ENCODE measurements at places on chromosomes 3 and 15. TPM values are rescaled to one million over a fixed set of nuclear protein-coding genes. Genes with fewer than 3 reads are reported as not detected.
A peak's percentile ranks its signal among the peaks of the same experiment; 100 is the strongest.

DNA sequence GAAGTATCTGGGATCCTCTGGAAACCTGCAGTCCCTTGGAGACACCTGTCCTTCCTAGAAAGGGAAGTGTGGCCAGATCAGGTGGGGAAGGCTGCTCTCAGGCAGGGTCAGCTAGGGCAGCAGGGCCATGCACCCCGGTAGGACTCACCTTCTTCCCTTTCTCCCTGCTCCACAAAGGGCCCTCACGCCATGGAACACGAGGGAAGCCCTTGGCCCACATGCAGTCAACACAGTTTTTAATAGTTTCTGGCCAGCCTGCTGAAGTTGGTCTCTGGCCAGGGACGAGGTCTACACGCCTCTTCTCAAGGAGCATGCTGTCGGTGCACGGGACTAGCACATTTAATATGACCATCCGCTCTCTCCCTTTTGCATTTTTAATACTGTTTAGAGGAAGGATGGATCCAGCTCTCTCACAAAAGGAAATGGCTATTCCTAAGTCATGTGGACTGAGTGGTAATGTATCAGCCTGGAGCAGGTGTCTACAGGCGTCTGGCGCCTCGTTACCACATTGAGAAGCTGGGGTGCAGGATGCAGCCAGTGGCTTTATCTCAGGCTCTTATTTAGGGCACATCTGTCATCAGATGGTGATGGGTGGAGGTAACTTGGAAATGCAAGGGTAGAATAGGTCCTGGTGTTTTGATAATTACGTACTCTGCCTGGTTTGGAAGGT is 153.9 kb downstream of the KLF13 start:
- DNase-seq: no peak
- H3K4me1 ChIP-seq: peaks cover 9% of the 10 kb centered on the region
- no peak overlapping the region for H3K27ac ChIP-seq
- no peaks in the 10 kb centered on the region for H3K36me3 ChIP-seq
- peaks cover 8% of the 10 kb centered on the region for H3K27me3 ChIP-seq
- no peak overlapping the region for H3K4me3 ChIP-seq

DNA sequence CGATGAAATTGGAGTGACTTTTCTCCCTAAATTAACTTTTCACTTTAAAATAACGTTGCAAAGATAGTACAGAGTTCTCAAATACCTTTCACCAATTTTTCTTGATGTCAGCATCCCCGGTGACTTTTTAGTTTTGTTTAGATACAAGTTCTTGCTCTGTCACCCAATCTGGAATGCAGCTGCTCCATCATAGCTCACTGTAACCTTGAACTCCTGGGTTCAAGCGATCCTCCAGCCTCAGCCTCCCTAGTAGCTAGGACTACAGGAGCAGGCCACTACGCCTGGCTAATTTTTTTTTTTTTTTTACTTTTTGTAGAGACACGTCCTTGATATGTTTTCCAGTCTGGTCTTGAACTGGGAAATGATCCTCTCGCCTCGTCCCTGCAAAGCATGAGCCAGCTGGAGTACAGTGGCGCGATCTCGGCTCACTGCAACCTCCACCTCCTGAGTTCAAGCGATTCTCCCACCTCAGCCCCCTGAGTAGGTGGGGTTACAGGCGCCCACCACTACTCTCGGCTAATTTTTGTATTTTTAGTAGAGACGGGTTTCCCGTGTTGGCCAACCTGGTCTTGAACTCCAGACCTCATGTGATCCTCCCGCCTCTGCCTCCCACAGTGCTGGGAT is 747 bp downstream of the NSUN3 start:
- H3K4me3 ChIP-seq: peak overlapping the region; percentile 96
- H3K4me1 ChIP-seq: peaks cover 43% of the 10 kb centered on the region
- H3K27ac ChIP-seq: peak overlapping the region; percentile 97

NME9 gene
- polyA plus RNA-seq: 0.78 TPM

GRCh38 chr3:74839566-74839965 is 225.1 kb upstream of the CNTN3 start:
- H3K36me3 ChIP-seq: no peaks in the 10 kb centered on the region
- no peaks in the 10 kb centered on the region for H3K4me1 ChIP-seq
- no peak overlapping the region for H3K27ac ChIP-seq
- no peaks in the 10 kb centered on the region for H3K27me3 ChIP-seq

All from CD4-positive, CD25-positive, alpha-beta regulatory T cell (primary cell).